ENCODE measurements at places on chromosomes 4 and X.

- no peak for DNase-seq
Observed at GRCh38 chr4:35025152-35025834, 1219.0 kb downstream of the ARAP2 start.

DNA sequence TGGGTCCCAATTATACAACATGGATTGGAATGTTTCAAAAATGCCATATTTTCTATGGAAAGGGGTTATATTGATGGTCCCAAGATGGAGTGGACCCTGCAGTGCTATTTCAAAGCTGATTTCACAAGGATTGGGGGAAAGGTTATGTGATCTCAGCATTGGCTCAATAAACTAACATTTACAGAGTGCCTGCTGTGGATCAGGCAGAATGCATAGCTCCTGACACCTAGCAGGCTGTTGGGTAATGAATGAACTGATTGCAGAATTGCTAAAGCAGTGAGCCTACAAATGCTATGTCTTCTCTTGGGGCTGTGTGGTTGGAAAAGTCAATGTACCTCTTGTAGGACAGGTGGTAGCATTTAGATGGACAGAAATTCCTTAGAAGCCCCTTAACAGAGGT lies 16.9 kb downstream of the CWH43 start:
- no peak for DNase-seq

DNA sequence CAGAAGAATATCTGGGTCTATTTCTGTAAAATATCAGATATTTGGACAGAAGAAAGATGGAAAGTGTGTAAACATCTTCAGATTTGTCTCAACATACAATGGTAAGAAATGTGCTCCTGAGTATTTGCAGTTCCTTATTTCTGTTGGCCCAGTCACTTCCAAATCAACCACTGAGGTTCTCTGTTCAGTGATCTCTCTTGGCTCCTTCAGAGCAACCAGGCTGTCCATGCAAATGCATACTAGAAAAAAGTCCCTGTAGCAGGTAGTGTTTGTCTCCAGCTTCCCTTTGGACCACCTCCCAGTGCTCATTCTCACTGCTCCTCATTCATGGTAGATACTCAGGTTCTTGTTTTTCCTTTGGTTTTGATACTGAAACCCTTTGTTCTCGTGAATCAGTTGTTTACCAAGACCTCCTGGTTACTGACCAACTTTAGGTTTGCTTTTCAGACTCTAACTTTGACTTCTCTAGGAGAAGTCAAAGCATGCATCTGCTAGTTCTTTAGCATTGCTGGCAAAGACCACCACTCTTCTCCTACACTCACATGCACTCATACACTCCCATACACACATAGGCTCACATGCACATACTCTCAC lies 28.8 kb downstream of the ASIC5 start:
- no peak for DNase-seq

DNA sequence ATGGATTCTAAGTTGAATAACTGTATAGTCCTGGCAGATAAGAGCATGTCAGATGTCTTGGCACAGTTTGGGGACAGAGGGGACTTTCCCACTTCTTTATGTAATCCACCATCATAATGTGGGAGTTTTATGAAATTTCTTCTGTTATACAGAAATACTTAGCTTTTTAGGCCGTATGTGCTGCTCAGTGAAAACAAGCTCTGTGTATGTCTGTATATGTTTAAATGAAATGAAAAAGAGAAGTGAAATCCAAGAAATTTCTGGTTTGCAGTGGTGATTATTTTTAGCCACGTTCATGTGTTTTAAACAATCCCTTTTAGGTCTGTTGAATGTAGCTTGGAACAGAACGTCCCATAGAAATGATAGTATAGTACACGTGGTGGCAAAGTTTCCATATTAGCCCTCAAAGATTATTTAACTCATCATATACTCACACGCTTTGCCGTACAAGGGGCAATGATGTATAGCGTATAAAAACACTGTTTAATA lies 41.0 kb downstream of the GAB1 start:
- DNase-seq, result no peak

DNA sequence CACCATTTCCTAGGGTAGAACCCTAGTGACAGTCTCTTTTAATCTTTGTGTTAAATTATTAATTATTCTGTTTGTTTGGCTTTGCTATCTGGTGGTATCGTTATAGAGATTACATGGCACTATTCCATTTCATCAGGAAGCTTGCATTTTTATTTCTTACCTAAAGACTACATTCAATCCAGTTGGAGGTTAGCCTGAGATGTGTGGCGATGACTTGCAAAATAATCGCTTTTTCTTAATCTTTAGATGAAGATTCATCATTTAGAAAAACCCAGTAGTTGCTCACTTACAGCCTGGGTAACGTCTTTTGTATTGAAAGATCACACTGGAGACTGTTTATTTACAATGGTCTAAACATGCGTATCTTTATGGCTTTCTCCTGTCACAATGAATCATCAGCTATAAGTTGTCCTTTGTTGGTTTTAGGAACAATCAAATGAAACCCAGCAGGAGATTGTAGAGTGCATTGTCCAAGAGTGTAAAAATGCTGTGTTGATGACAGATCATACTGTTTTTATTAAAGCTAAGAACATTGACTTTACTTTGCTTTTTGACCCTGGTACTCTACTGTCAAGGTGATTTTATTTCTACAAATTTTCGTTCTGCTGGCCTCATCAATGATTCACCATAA lies 281.7 kb upstream of the PITX2 start:
- DNase-seq, result no peak

DNA sequence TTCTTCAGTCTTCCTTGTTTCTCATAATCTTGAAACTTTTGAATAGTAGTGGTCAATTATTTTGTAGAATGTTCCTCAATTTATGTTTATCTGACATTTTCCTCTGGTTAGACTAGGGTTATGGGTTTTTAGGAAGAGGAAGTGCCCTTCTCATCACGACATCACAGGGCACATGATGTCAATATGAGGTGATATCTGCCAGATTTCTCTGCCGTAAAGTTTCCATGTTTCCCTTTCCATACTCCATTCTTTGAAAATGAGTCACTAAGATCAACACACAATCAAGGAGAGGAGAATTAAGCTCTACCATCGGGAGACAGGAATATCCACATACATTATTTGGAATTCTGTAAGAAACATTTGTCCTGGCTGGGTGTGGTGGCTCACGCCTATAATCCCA lies 28.4 kb downstream of the RP2 start:
- DNase-seq, result no peak

DNA sequence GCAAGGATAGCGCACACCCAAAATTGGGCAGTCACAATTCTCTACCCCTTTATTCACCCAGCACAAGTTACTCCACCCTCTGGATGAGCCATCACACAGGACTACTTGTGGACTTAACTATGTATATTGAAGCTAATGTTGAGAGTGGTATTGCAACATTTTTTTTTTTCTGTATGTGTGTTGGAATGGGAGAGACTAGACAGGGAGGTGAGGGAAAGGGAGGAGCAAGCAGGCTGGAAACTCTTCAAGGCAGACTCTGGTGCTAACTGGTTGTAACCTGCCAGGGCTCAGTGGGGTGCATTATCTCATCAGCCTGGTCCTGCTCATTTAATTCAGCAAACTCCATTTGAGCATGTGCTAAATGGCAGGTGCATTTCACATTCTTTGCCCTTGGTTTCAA lies 18.4 kb upstream of the CWH43 start:
- no peak for DNase-seq

DNA sequence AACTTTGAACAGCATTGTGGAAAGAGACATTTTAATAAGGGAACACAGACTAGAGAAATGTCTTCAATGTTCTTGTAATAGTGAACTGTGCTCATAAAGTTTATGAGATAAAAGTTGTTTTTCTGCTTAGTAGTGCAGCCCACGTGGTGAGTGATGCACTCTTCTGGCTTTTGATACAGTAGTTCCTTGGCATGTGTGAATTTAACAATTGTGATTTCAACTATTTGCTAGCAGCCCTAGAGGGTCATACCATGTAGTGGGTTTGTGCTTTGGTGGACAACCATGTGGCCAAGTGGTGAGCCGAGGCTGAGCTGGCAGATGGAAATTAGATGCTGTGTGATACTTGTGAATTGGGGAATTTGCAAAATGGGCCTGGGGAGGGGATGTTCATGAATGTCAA lies 116.2 kb upstream of the SLC4A4 start:
- no peak for DNase-seq

DNA sequence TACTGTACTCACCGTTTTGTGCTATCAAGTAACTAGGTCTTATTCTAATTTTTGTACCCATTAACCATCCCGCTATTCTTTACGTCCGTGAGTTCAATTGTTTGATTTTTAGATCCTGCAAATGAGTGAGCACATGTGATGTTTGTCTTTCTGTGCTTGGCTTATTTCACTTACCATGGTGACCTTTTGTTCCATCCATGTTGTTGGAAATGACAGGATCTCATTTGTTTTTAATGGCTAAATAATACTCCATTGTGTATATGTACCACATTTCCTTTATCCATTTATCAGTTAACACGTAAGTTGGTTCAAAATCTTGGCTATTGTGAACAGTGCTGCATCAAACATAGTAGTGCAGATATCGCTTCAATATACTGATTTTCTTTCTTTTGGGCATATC lies 48.3 kb downstream of the USP9X start:
- DNase-seq, result no peak

DNA sequence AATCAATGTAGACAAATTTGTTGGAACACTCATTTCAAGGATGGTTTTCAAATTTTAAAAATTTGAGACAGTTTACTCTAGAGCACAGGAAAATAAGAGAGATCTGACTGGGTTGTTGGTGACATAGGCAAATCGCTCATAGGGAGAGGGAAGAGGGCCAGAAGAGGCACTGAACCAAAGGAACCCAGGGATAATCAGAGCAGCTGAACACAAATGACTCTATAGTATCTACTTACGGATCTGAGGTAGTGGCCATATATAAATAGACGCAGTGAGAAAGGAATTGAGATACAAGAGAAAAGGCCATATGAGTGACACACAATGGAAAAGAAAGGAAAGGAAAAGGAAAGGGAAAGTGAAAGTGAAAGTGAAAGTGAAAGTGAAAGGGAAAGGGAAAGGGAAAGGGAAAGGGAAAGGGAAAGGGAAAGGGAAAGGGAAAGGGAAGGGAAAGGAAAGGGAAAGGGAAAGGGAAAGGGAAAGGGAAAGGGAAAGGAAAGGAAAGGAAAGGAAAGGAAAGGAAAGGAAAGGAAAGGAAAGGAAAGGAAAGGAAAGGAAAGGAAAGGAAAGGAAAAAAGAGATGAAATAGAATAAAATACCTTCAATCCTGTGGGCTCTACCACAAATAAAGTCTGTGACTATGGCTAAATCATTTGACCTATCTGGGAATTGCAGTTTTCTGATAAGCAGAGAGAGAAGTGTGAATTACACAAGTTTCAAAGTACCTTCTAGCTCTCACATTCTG lies 759.2 kb downstream of the DMD start:
- no peak for DNase-seq

GRCh38 chr4:181949704-181950312 lies 293.4 kb upstream of the TENM3 start:
- DNase-seq, result no peak

- no peak for DNase-seq
Observed at GRCh38 chrX:118352566-118352965, 6.7 kb downstream of the WDR44 start.

DNA sequence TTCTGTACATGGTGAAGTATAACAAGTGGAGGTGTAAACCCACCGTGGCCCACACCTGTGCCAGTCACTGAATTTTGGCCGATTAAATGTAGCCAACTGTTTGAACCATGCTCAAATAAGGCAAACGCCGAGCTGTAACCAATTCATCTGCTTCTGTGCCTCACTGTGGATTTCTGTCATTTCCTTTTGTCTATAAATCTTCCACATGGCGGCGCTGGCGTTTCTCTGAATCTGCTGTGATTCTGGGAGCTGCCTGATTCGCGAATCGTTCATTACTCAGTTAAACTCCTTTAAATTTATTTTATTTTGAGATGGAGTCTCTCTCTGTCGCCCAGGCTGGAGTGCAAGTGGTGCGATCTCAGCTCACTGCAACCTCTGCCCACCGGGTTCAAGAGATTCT lies 19.2 kb downstream of the SUPT20HL2 start:
- no peak for DNase-seq

- no peak for DNase-seq
Observed at GRCh38 chr4:38193236-38193863, 233.2 kb downstream of the PTTG2 start.
